ENCODE measurements at places on chromosomes 4 and X.

DNA sequence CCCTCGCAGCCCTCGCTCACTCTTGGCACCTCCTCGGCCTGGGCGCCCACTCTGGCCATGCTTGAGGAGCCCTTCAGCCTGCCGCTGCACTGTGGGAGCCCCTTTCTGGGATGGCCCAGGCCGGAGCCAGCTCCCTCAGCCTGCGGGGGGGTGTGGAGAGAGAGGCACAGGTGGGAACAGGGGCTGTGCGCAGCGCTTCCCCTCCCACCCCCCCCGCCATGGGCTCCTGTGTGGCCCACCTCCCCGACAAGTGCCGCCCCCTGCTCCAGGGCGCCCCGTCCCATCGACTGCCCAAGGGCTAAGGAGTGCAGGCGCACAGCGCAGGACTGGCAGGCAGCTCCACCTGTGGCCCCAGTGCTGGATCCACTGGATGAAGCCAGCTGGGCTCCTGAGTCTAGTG lies 220.2 kb downstream of the STPG2 start:
- DNase-seq, result no peak

DNA sequence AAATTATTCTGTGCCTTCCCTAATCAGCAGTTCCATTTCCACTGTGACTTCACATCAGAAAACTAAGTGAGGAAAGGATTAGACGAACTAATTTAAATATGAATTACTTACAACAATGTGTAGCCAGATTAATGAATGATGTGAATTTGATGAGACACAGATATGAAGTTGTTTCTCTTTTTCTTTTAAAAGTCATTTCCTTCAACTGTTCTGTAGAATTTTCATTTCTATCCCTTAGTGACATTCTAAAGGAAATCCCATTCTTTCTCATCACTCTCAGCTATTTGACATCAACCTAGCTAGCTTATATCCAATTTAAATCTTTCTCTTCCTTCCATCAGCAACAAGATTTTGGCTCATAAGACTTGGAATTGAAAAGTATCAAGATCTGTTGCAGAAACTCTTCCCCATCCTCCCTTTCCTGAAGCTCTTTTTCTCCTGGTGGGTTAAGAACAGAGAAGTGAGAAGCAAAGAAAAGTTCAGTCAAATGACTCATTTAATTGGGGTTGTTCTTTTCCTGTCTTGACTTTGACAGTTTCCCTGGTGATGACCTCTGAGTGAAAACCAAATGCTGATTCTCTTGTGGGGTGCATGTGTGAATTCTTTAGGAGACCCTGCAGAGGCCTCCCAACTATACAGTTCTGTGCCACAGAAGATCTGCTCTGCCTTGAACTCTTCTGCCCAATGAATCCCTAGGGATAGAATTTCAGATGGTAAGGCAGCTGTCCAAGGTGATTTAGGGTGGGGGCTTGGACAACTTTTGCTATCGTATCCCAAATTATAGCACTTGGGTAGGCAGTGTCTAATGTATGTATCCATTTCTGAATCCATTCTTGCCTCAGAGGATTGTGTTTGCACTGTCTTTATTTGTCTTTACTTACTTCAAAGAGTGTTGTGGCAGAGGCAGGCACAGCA lies 232.5 kb upstream of the GPRIN3 start:
- no peak for DNase-seq

DNA sequence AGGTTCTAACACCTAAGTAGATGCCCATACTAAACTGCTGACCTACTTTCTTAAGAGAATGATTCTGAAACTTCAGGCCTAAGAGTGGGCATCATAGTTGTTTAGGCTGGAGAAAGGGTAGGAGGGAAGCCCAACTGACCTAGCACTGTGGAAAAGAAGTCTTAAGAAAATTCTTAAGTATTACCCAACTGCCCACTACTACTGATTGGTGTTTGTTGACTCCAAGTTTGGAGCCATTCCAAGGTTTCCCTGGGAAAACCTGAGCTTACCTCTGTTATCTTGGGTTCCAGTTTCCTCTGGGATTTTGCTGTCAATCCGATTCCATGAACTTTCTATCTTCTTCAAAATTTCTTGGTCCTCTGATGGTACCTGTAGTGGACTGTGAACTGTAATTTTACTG lies 23.9 kb downstream of the ANKRD17 start:
- DNase-seq, result no peak

DNA sequence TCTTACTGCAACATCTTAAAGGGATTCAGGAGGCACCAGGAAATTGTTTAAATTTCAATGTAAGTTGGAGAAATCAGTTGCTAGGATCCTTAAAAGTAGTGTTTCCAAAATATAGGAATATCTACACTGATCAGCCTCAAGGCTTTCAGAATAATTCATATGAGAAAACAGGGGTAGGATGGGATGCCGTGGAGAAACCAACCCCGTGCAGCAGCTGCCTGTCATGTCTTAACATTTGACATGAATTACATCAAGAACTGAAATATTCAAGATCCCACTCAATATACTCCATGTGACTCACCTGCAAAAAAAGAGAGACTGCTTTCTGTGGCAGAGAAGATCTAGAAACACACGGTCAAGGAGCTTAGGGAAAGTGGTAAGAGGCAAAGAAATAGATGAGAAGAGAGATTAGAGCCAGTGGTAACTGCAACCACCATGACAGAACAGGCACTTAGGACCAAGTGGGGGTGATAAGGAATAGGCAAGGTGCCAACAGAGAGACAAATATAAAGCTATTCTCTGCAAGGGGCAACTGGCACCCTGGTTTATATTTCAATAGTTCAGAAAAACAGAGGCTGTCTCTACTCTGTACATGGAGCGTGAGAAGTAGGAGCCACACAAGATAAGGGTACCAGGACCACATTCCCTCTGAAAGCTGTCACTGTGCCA lies 64.0 kb downstream of the SLC39A8 start:
- no peak for DNase-seq

GRCh38 chr4:133130171-133130570 lies 18.9 kb upstream of the PCDH10 start:
- DNase-seq, result no peak

- no peak for DNase-seq
These were observed 906 bp downstream of the DKK2 start for GRCh38 chr4:107034996-107035818.

GRCh38 chr4:23384741-23385140 lies 505.1 kb downstream of the PPARGC1A start:
- DNase-seq, result no peak

DNA sequence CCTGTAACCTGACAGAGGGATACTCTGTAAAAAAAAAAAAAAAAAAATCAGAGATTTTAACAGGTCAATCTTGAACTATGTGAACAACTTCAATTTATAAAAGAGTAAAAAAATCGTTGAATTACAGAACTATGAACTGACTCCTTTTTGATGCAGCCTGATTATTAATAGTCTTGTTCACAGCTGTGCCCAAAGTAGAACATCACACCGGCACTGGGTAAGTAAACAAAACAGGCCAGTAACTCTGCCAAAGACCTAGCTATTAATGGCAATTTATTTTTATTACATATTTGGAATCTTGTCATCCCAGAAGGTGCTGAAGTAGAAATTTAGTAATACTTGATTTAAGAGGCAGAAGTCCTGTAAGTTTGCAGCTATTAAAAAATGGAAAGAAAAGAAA lies 31.4 kb downstream of the CPE start:
- no peak for DNase-seq

All from RPMI8226 (cell line).